Astrocyte (in vitro differentiated cells and primary cell): ENCODE measurements at places on chromosomes 3 and 15.
A peak's percentile ranks its signal among the peaks of the same experiment; 100 is the strongest.

DNA sequence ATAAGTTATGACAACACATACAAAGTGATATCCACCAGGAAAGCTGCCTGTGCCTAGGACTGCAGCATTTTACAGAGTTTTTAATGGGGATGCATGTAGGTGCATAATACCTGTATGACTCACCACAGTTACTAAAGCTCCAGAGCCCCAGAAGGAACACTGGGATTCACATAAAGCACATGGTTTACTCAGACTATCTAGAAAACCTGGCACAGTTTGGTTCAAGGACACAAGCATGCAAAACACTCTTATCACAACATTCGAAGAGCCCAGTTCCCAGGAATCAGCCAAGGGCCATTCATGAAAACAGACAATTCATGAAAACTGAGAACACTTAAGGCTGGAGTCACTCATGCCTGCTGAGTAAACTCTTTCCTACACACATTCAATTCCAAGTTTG, 261.0 kb downstream of the PYDC2 start:
- DNase-seq = peak; percentile 2

DNA sequence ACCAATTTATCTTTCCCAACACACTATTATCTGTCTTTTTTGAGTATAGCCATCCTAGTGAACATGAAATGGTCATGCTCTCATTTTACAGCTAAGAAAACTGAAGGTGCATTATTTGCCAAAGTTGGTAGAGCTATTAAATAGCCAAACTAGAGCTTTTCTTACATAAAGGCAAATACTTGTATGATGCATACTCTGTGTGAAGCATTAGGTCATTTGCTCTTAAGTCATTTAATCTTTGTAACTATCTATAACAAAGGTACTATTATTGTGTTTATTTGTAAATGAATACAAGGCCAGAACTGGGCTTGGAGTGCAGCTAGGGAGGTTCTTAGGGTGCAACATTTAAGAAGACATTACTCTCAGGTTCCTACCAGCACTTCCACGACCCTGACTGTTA, 123.7 kb downstream of the THSD4 start:
- DNase-seq = no peak

DNA sequence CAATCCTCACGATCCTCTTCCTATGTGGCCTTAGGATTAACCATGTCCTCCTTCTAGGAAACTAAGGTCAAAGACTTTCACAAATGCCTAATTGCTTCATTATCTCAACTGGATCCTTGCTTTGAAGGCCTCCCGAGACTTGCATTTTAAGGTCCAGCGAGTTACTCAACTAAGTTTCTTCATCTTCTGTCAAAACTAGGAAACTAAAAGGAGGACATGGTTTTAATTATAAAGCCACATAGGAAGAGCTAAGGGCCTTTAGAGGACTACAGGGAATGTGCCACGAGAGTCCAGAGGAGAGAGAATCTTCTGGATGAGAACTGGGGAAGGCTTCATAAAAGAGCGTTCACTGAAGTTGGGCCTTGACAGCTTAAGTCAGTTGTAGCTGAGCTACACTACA, 87.8 kb upstream of the LPP start:
- no peak for DNase-seq

GRCh38 chr3:143644370-143645089, 203.7 kb downstream of the SLC9A9 start:
- peak; percentile 62 for DNase-seq

- no peak for DNase-seq
Measured at GRCh38 chr3:98657457-98657856, 64.0 kb upstream of the CPOX start.

- no peak for DNase-seq
Measured at GRCh38 chr3:165210132-165210531, 13.9 kb upstream of the SLITRK3 start.

- DNase-seq = peak; percentile 12
Measured at GRCh38 chr3:81352867-81353266, 408.6 kb downstream of the GBE1 start.

DNA sequence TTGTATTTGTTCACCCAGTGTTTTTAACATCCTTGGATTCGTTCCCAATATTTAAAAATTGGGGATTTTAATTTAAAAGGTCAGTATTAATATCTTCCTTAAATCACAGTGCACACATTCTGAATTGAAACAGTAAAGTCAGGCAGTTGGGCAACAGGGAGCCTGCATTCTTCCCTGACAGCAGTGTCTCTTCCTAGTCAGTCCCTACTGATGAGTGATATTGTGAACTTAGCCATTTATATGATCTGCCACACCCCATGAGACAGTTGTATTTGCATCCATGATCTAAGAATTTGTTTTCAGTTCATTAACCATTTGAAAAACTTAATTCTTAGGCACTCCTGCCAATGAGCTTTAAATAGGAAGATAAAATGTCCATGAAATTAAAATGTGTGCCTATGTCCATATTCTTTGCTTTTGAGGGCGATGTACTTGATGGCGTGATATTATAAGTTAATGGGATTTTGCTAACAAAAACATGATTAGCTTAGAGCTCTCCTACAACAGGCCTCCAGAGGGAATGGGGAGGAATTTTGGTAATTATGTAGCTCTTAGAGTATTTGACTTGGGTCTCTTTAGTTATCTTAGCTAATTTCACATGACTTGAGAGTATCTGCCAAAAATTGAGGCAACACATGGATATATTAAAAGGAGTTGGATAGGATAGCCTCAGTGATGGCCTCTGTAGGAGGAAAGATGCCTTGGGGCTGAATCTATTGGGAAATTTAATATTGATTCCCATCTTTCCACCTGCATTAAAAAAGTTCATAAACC, 219.3 kb downstream of the PTPRG start:
- DNase-seq = no peak

DNA sequence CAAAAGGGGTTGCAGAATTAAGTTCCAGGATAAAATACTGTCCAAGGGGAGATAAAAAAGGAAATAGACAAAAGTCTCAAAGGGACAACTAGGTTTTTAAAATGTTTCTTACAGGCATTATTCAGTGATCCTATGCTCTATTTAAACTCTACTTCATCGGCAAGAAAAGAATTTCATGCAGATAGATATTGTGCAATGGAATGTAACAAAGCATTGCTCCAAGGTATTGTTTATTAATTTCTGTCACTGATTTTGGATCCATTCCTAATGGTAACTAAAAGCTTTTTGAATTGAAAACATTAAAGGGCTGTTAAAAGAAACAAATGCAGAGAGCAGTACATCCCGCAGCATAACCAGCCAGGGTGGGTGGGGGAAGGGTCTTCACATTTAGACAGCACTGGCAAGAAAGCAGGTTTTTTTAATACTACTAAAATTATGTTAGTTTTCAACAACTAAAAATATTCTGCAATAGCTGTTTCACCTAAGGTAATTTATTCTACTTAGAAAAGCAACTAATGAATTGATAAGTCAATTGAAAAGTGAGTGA, 82.9 kb downstream of the THBS1 start:
- DNase-seq = no peak

DNA sequence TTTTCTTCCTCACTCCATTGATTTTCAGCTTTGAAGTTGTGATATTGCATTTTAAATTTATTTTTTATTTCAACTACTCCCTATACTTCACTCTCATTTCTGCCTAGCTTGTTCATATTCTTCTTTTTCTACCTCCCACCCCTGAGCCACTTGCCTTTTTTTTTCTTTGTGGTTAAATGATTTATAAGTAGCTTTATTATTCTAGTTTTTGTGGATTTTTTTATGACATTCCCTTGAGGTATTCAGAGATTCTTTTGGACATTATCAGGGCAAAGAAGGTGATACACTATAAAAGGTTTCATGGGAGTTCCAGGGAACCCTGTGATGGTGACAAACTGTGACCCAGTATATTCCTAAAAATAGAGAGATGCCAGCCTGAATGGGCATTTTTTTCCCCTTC, 3.3 kb downstream of the C15orf61 start:
- no peak for DNase-seq
